ENCODE measurements at places on chromosomes 1 and 21. TPM values are rescaled to one million over a fixed set of nuclear protein-coding genes. Genes with fewer than 3 reads are reported as not detected.

C1orf94 gene
- 5.5 TPM for total RNA-seq

- DNase-seq: no peak
Observed at GRCh38 chr1:89310505-89310904, 37.8 kb upstream of the GBP5 start.

DNA sequence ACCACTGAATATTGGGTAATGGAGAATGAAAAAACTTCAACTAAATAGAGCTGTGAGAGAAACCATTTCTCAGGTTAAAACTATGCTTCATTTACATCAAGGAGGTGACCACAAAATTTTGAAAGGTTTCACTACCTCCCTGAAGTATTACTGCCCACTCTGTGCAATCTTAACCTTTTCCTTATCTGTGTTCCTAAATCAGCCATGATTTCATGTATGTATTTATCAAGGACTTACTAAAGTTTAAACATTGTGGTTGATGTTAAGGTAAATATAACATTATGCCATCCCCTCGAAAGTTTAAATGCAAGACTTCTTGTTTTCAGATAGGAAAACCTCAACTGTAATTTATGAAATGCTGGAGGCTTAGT lies 84.4 kb downstream of the CLEC20A start:
- no peak for DNase-seq

GRCh38 chr1:109371341-109371739 lies 26.4 kb downstream of the SORT1 start:
- no peak for DNase-seq

PDC gene
- total RNA-seq: not detected

GRCh38 chr21:44898851-44899767 lies 21.6 kb downstream of the ITGB2 start:
- no peak for DNase-seq

GREM2 gene
- total RNA-seq: 0.17 TPM

AMY1A gene
- total RNA-seq: not detected

SLAMF9 gene
- not detected for total RNA-seq

DNA sequence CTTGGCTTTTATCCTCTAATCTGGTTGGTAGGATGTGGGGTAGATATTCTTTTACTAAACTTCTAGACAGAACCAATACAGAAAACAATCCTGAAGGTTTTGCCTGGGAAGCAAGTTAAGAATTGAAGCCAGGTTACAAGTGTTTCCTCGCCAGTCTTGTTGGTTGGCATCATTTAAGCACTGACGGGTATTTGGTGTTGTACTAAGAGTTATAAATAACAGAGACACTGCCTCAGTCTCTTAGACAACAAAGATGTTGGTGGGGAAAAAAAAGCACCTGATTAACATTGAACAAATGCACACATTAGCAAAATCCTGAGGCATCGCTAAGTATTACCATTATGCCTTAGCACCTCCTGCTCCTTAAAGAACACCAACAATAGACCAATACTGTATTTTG lies 272.2 kb downstream of the BRINP2 start:
- DNase-seq: no peak

TRIM45 gene
- 15.7 TPM for total RNA-seq

G0S2 gene
- 0.81 TPM for total RNA-seq

C1orf116 gene
- 2.4 TPM for total RNA-seq

GRCh38 chr1:116769561-116769977 lies 15.3 kb downstream of the CD2 start:
- DNase-seq: no peak

DNA sequence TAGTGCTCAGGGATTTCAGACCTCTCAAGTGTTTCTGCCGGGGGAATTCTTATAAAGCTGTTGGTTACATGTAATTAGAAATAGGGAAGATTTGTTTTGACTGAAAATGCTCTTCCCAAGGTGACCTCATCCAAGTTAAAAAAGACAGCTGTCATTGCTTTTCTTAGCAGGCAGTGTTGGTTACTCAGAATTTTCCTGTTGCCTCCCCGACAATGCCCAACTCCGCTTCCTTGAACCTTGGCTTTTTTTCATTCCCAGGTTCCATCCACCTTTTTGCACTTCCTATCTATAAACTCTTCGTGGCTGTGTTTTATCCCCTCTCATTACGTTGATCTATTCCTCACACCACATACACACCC lies 825 bp upstream of the DPH5 start:
- DNase-seq: no peak

- no peak for DNase-seq
Observed at GRCh38 chr1:77975386-77975785, 3.5 kb downstream of the FUBP1 start.

CELA3B gene
- total RNA-seq: 6.7 TPM

STX12 gene
- total RNA-seq: 10.1 TPM

CFHR4 gene
- 0.42 TPM for total RNA-seq

MPL gene
- total RNA-seq: 0.15 TPM

SPATA21 gene
- 0.07 TPM for total RNA-seq

- peak; percentile 66 for DNase-seq
Observed at GRCh38 chr1:37477198-37477931, 3.0 kb downstream of the ZC3H12A start.

DNA sequence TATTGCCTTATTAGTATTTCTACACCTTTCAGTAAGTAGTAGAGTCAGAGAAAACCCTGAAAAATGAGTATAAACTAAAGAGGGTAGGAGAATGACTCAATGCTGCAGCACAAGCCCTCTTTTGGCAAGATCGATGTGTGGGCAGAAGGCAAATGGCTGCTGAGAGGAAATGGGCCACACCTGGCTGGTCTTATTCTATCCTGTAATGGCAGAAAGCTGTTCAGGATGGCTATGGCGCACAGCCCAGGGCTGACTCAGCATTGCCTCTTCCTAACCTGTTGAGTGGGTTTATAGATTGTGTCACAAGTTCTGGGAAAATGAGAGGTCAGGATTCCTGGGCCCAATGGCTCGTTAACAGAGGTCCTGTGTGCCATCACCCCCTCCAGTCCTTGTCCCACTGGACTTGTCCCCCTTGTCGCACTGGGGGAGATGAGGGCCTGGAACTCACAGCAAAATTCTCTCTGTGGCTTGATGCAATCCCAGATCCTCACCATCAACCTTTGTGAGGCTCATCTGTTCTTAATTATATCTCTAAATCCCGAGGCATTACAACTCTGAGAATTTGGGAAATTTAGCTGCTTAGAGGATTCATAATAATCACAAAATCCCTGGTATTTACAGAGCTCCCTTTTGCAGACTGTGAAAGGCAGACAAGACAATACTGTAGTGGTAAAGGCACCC lies 13.2 kb downstream of the HMGB4 start:
- DNase-seq: no peak

- no peak for DNase-seq
Observed at GRCh38 chr1:46532095-46532494, 19.4 kb downstream of the KNCN start.

SLC45A1 gene
- total RNA-seq: 2.3 TPM

- DNase-seq: peak; percentile 43
Observed at GRCh38 chr1:151327903-151328674, 873 bp upstream of the PI4KB start.

GRCh38 chr1:185996211-185996610 lies 262.0 kb downstream of the HMCN1 start:
- DNase-seq: no peak

ZNF695 gene
- total RNA-seq: 29.4 TPM

PLA2G5 gene
- total RNA-seq: not detected

- DNase-seq: no peak
Observed at GRCh38 chr1:108732398-108732797, 14.1 kb upstream of the STXBP3 start.

DNASE2B gene
- total RNA-seq: 0.15 TPM

- peak; percentile 86 for DNase-seq
Observed at GRCh38 chr1:98661544-98662355, at the start of gene SNX7. SNX7 (plus strand) TSS chr1:98661721; CDS start chr1:98661732, 11 bp downstream.

GRCh38 chr1:12610305-12610935 lies 7.6 kb downstream of the DHRS3 start:
- no peak for DNase-seq

CLCA4 gene
- not detected for total RNA-seq

GRCh38 chr1:189880135-189880534 lies 597.5 kb downstream of the BRINP3 start:
- DNase-seq: no peak

DNA sequence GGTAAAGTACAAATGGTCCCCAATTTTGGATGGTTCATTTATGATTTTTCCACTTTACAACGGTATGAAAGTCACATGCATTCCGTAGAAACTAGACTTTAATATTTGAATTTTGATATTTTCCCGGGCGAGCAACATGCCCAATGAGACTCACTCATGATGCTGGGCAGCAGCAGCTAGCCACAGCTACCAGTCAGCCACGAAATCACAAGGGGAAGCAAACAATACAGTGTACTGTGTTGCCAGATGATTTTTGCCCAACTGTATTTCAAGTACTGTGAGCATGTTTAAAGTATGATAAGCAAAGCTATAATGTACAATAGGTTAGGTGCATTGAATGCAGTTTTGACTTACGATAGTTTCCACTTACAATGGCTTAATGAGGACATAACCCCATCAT lies 266.8 kb downstream of the VAV3 start:
- DNase-seq: no peak
